NCI-H1105 (cell line): ENCODE measurements at places on chromosomes 6 and 20.
A peak's percentile ranks its signal among the peaks of the same experiment; 100 is the strongest.

GRCh38 chr6:4585682-4586468 lies 190.3 kb upstream of the CDYL start:
- no peak for DNase-seq

DNA sequence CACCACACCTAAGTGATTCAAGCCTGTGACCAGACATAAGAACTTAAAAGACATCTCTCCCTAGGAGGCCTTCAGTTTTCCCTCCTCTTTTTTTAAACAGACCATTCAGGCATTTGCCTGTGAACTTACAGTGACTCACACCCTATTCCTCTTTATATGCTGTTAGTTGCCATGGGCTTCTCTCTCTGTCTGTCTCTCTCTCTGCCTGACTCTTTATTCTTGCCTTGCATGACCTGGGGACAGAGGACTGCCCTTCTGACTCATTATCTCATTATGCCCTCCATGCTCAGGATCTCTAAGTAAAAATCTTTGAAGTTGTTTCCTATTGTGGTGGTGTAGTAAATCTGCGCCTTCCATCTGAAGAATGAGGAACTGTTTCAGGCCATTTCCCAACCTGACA lies 442.2 kb upstream of the MAN1A1 start:
- DNase-seq = no peak

DNA sequence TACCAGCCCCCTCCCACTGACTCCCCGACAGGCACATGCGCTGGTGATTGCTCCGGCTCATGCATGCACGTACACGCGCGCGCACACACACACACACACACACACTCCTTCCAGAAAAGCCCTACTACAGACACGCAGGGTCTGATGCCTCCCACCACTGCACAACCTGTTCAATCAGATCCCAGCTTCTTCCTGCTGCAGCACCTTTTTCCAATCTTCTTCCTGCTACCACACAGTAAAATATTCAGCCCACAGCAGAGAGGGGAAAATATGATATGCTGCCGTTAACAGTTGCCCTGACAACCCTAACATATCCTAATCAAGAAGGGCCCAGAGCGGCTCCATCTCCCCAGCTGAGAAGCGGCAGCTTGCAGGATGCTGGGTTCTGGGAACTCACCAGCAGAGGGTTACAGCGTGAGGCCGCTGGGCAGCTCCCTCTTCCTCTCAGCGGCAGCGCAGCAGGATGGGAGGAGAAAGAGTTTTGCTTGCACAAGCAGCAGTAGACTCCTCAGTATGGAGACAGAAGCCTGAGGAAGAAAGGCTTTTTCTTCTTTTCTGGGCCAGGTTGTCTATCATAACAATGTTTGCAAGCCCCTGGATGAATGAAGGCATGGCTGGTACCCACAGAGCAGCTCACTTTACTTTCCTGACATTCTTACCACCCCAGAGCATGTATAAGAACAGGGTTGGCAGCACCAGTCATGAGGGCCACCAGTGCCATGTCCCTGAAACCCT lies 23.9 kb downstream of the MAP7 start:
- DNase-seq = no peak

DNA sequence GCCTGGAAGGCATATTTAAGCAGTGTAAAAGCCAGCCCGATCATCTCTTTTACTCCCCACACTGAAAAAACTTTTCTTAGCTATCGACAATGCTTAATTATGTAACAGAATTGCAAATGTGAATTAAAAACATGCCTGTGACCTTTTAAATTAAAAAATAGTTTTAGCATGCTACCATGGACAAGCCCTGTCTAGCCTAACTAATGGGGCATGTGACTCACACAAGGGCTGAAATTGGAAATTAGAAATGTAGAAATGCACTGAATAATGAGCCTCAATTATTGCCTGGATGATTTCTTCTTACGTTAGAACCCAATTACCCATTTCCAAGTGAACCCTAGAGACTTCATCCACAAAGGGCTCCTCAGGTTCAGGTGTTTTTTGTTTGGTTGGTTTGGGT lies 82.7 kb downstream of the SIM1 start:
- peak; percentile 21 for DNase-seq

DNA sequence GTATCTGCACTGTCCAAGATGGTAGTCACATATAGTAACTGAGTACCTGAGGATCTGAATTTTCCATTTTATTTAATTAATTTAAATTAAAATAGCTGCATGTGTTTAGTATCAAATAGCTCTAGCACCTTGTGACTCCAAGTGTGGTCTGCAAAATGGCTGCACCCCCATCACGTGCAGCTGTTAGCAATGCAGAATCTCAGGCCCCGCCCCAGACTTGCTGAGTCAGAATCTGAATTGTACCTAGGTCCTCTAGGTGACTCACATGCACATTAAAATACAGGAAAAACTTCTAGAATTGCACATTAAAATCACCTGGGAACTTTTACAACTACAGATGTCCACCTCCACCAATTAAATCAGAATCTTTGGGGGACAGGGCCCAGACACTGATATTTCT lies 19.2 kb upstream of the FAM83C start:
- DNase-seq = no peak

- DNase-seq = no peak
These were observed 467.6 kb downstream of the DHX35 start for GRCh38 chr20:39429726-39430125.

DNA sequence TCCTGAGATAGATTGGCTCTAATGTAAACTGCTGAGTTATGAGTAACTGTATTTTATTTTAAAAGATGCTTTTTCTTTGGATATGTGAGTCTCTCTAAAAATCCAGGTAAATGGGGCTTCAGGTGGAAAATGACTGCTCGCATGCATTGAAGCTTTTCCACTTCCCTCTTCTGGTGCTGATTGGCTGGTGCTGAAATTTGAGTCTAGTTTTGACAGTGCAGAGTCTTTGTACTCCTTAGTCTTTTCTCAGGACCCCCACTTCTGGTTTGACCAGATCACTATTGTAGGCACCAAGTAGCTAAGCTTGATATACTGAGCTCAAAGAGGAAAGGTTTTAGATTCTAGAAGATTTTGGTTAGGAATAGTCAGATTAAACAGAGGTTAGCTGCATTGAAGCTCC lies 60.7 kb upstream of the TULP4 start:
- DNase-seq = no peak

DNA sequence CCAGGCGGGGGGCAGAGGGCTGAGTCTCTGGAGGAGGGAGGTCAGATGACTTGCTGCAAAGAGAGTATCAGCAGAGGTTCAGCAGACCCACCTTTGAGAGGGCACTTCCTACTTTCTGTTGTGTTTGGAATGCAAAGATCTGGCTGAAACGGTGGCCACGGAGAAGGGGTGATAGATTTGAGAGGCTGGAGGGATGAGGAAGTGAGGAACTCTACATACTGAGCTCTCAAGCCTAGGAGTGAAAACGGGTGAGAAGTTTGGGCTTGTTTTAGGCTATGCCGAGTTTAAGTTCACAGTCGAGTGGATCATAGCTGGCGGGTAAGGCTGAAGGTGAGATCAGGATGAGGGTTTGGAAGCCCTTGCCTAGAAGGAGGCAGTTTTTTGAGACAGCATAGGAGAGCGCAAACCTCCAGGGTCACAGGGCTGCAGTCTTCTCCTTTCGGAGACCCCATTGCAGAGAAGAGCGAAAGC lies 477 bp upstream of the ITPA start:
- no peak for DNase-seq

GRCh38 chr20:33822991-33823390 lies 11.8 kb downstream of the CHMP4B start:
- DNase-seq = no peak

- DNase-seq = no peak
These were observed 1297.5 kb upstream of the CITED2 start for GRCh38 chr6:140671926-140672325.

DNA sequence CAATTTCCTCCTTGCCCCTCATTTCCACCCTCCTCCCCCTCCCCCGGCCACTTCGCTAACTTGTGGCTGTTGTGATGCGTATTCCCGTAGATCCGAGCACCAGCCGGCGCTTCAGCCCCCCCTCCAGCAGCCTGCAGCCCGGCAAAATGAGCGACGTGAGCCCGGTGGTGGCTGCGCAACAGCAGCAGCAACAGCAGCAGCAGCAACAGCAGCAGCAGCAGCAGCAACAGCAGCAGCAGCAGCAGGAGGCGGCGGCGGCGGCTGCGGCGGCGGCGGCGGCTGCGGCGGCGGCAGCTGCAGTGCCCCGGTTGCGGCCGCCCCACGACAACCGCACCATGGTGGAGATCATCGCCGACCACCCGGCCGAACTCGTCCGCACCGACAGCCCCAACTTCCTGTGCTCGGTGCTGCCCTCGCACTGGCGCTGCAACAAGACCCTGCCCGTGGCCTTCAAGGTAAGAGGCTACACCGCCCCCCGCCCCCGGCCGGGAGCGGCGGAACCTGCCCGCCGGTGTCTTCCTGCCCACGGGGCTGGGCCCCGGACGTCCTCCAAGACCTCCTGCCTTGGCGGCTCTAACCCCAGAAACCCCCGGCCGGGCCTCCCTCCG lies 44.9 kb upstream of the SUPT3H start:
- no peak for DNase-seq

DNA sequence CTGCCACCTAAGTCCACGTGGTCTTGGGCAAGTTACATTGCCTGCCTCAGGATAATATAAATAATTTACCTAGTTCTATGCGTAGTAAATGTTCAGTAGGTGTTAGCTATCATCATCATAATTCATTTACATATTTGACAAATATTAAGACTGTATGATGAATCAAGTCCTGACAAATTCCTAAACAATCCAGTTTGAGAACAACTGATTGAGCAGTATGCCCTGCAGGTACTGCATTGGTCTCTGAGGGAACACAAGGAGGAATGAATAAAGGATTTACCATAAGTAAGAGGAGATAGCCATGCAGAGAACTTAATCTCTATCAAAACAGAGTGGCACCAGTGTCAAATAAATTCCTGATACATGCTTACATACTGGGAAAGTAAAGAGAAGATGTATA lies 70.4 kb downstream of the SAMD5 start:
- DNase-seq = no peak

- DNase-seq = no peak
These were observed 25.8 kb upstream of the CEP85L start for GRCh38 chr6:118677193-118677592.

GRCh38 chr6:37495244-37495934 lies 4.3 kb downstream of the CCDC167 start:
- DNase-seq = peak; percentile 80

GRCh38 chr6:17907406-17908229 lies 79.8 kb downstream of the KIF13A start:
- DNase-seq = no peak

DNA sequence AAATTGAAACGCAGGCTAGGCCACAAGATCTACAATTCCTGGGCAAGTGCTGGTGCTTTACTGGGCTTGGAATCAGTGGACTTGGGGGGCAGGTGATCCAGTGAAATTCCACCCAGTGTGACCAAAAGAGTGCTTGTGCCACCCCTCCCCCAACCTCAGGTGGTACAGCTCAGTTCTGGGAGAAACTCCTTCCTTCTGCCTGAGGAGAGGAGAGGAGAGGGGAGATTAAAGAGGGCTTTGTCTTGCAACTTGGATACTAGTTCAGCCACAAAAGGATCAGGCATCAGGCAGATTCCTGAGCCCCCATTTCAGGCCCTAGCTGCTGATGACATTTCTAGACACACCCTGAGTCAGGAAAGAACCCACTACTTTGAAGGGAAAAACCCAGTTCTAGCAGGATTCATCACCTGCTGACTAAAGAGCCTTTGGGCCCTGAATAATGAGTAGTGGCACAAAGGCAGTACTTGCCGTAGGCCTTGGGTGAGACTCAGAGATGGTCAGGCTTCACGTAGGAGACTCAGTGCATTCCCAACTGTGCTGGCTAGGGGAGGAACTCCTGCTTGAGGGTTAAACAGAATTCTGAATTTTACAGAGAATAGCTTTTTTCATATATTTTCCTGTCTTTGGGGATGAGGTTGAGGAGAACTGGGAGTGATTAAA lies 446.7 kb downstream of the BMP2 start:
- DNase-seq = no peak

DNA sequence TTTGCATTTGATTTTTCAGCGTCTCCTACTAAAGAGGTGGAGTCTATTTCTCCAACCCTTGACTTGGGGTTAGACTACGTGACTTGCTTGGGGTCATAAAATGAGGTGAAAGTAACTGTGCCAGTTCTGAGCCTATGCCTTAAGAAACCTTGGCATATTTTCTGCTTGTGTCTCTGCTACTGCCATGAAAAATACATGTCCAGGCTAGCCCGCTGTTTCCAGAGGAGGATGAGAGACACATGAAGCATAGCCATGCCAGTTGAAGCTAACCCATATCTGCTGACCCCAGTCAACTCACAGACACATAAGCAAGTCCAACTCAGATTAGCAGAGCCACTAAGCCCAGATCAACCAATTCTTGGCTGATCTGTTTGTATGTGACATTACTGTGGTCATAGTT lies 38.7 kb downstream of the SCP2D1 start:
- DNase-seq = no peak

DNA sequence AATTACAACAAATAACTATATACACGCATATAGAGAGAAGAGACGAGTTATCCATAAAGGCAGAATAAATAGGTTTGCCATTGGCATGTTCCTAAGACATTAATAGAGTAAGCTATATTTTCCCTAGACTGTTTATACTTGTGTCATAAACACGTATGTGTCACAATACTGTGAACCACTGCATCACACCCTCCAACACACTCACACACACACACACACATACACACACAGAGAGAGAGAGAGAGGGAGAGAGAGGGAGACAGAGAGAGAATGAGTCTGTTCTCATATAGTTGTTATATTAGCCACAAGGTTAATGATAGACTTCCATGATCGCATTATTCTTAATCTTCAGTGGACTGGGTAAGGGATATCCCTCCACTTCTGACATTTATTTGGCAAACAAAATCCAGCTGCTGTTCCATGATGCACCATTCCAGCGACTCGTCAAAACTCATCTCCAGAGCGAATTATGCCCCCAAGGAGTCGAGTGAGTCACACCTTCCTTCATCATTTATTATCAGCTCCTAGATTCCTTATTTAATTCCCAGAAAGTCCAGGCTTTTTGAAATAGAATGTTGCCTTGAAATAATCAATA lies 82.8 kb upstream of the HIVEP1 start:
- no peak for DNase-seq

- DNase-seq = no peak
These were observed 59.5 kb upstream of the MPC1 start for GRCh38 chr6:166442131-166442685.

- DNase-seq = no peak
These were observed 13.9 kb downstream of the SIRPA start for GRCh38 chr20:1909097-1909496.

- DNase-seq = no peak
These were observed 1038.4 kb upstream of the FLRT3 start for GRCh38 chr20:15375836-15376235.

DNA sequence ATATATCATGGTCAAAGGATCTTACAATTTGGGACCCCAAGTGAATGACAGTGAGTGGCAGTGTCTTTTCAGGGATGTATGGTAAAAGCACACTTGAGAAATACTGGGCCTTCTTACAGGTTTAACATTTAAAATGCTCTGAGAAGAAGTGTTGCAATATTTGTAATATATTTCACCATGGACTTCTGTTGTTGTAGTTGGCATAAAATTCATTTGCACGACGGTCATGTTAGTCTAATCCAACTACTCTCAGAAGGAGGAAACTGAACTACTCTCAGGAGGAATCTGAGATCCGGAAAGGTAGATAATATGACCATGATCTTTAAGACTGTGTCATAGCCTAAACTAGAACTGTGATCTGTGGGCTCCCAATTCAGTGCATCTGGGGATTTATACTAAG lies 700.1 kb downstream of the HDGFL1 start:
- DNase-seq = no peak

- no peak for DNase-seq
These were observed 10.4 kb downstream of the CALHM6 start for GRCh38 chr6:116471531-116471930.

- no peak for DNase-seq
These were observed at the start of gene LST1 for GRCh38 chr6:31586008-31586407. Gene LST1 (plus strand): TSS chr6:31586277. CDS start chr6:31587300, 1,023 bp downstream.

GRCh38 chr20:53365539-53366075 lies 228.0 kb downstream of the ZNF217 start:
- DNase-seq = no peak
